ENCODE measurements at places on chromosomes 12 and 14.

DNA sequence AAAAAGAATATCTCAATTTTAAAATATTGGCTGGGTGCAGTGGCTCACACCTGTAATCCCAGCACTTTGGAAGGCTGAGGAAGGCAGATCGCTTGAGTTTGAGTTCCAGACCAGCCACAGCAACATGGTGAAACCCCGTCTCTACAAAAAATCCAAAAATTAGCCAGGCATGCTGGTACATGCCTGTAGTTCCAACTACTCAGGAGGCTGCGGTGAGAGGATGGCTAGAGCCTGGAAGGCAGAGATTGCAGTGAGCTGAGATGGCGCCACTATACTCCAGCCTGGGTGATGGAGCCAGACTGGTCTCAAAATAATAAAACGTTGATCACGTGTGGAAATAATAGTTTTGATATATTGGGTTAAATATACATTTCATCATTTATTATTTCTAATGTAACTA is 5.7 kb downstream of the MTRFR start:
- DNase-seq = no peak
- peaks cover 49% of the 10 kb centered on the region for H3K36me3 ChIP-seq
- H3K4me3 ChIP-seq = no peak overlapping the region

- H3K4me3 ChIP-seq = peak within 1 kb of the TSS; percentile 98
- H3K27ac ChIP-seq = peak within 1 kb of the TSS; percentile 99
- no peaks in the 10 kb centered on the region for H3K27me3 ChIP-seq
- peak; percentile 98 for DNase-seq
- peaks cover 52% of the 10 kb centered on the region for H3K4me1 ChIP-seq
Measured at GRCh38 chr12:12813120-12814101, at the start of gene DDX47. Gene DDX47, plus strand, starts transcription at chr12:12813346. Its CDS starts 22 bp downstream, at chr12:12813368.

GRCh38 chr14:28745176-28745575 is 21.4 kb upstream of the FOXG1 start:
- no peak overlapping the region for H3K4me3 ChIP-seq
- DNase-seq = no peak
- H3K27ac ChIP-seq = no peak overlapping the region
- H3K36me3 ChIP-seq = no peaks in the 10 kb centered on the region
- H3K27me3 ChIP-seq = no peaks in the 10 kb centered on the region
- H3K4me1 ChIP-seq = no peaks in the 10 kb centered on the region

- H3K36me3 ChIP-seq = no peaks in the 10 kb centered on the region
- DNase-seq = no peak
- no peak overlapping the region for H3K27ac ChIP-seq
- peaks cover 23% of the 10 kb centered on the region for H3K27me3 ChIP-seq
Measured at GRCh38 chr14:92247341-92247740, 75.6 kb upstream of the SLC24A4 start.

DNA sequence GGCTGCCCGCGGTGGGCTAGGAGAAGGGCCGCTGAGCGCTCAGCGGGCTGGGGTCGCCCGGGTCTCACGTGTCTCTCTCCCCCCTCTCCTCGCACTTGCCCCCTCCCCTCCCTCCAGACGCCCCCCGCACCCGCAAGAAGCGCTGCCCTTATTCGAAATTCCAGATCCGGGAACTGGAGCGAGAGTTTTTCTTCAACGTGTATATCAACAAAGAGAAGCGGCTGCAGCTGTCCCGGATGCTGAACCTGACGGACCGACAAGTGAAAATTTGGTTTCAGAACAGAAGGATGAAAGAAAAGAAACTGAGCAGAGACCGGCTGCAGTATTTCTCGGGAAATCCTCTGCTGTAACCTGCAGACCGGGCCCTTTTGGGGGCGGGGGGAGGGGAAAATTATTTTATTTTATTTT is 314 bp upstream of the HOTAIR start:
- H3K4me1 ChIP-seq = peaks cover 15% of the 10 kb centered on the region
- H3K36me3 ChIP-seq = peaks cover 34% of the 10 kb centered on the region
- H3K4me3 ChIP-seq = peak overlapping the region; percentile 74
- no peak for DNase-seq

GRCh38 chr12:85369365-85370154 is 89.5 kb downstream of the ALX1 start:
- H3K36me3 ChIP-seq = no peaks in the 10 kb centered on the region
- DNase-seq = no peak
- no peaks in the 10 kb centered on the region for H3K27me3 ChIP-seq
- no peaks in the 10 kb centered on the region for H3K4me1 ChIP-seq
- H3K4me3 ChIP-seq = no peak overlapping the region
- no peak overlapping the region for H3K27ac ChIP-seq

DNA sequence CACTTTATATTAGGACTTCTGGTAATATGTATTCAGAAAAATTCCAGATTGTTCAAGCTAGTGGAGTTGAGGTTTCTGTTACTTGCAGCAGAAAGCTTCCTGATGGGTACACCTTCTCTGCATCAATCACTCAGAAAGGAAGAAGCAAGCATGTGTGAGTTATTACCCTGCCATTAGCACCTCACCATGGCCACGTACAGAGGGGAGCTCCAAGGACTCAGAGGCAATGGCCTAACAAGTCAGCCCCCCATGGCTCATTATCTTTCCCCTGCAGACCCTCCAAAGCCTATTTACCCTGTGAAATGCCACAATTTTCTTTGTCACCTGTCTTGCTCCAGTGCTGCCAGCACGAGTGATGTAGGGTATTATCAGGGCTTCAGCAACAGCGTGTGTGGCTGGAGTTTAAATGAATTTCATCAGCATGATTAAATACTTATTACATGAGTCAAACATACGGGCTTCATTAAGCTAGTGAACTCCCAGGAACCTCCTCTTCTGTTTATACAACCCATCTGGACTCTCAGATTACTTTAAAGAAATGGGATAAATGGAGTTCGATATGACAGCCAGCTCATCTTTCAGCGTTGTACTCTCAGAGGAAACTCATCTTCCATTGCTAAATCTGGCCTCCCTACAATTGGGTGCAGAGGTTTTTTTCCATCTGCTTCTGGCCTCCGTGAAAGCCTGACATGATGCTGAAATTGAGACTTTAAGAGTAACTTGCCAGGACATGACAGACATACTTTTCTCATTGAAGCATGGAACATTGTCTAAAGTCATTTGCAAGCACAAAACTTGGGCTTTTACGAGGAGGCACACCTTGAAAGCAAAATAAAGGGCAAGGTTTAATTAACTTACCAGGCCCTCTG is 135.9 kb downstream of the TMEM30B start:
- no peaks in the 10 kb centered on the region for H3K4me1 ChIP-seq
- H3K27me3 ChIP-seq = peaks cover 12% of the 10 kb centered on the region
- no peak overlapping the region for H3K27ac ChIP-seq
- H3K36me3 ChIP-seq = no peaks in the 10 kb centered on the region
- H3K4me3 ChIP-seq = no peak overlapping the region
- DNase-seq = no peak

- no peak for DNase-seq
- no peaks in the 10 kb centered on the region for H3K4me1 ChIP-seq
- no peak overlapping the region for H3K4me3 ChIP-seq
- H3K27me3 ChIP-seq = no peaks in the 10 kb centered on the region
- H3K27ac ChIP-seq = no peak overlapping the region
Measured at GRCh38 chr14:39680777-39681176, 248.5 kb upstream of the FBXO33 start.

GRCh38 chr14:88798156-88798555 is 5.4 kb upstream of the EML5 start:
- H3K27me3 ChIP-seq = peaks cover 33% of the 10 kb centered on the region
- no peak overlapping the region for H3K27ac ChIP-seq
- no peak overlapping the region for H3K4me3 ChIP-seq
- no peaks in the 10 kb centered on the region for H3K4me1 ChIP-seq
- DNase-seq = no peak

DNA sequence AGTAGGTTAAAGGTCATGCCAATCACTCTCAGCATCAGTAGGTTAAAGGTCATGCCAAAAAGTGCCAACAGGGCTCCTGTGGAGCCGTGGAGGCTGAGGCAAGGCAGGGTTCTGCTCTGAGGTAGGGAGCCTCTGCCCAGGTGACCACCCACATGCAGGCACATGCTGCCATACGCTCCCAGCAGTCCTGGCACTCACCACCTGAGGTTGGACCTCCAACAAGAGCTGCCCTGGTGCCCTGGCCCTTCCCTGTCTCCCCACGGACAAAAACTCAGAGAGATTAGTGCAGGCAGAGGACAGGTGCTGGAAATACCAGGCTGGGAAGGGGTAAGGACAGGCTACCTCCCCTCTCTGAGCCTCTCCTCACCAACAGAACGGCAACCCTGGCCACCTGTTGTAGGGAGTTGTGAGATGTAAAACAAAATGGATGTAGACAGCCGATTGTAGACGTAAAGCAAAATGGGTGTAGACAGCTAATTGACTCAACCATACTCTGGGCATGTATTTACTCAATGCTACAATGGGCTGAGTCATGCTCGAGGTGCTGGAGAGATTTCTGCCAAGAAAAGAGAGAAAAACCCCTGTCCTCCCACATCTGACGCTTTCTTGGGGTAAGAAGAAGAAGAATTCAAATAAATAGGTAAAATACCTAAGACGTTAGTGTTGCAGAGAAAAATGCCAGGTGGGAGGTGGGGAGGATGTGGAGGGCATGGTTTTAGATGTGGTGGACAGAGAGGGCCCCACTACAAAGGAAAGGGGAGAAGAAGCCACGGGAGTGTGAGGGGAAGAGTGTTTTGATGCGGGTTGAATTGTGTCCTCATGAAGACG is 32.4 kb downstream of the LTBP2 start:
- peaks cover 3% of the 10 kb centered on the region for H3K4me1 ChIP-seq
- no peak overlapping the region for H3K27ac ChIP-seq
- H3K27me3 ChIP-seq = peaks cover 42% of the 10 kb centered on the region

GRCh38 chr12:11965258-11965910 is 105.4 kb upstream of the BCL2L14 start:
- H3K27me3 ChIP-seq = peaks cover 12% of the 10 kb centered on the region
- no peak overlapping the region for H3K4me3 ChIP-seq
- no peaks in the 10 kb centered on the region for H3K36me3 ChIP-seq
- no peak overlapping the region for H3K27ac ChIP-seq
- no peaks in the 10 kb centered on the region for H3K4me1 ChIP-seq

- no peaks in the 10 kb centered on the region for H3K4me1 ChIP-seq
- no peaks in the 10 kb centered on the region for H3K36me3 ChIP-seq
- H3K27ac ChIP-seq = no peak overlapping the region
- no peak for DNase-seq
Measured at GRCh38 chr12:90305379-90305778, 596.7 kb upstream of the ATP2B1 start.

DNA sequence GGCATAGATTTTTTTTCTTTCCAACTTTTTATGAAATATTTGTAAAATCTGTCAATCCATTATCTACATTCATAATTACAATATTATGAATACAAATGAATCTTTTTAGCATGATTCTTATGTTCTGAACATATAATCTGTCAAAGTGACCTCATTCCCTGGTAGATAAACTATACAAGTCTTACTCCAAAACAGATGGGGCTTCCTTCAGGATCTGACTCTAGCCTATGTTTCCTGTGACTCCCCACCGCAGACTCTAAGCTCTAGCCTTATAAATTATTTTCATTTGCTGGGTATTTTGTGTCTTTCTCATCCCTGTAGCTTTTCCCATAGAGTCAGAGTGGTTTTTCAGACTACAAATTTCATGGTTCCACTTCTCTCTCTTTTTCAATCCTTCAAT is 202.1 kb upstream of the KITLG start:
- no peaks in the 10 kb centered on the region for H3K27me3 ChIP-seq
- no peak overlapping the region for H3K27ac ChIP-seq
- H3K4me1 ChIP-seq = no peaks in the 10 kb centered on the region
- no peak overlapping the region for H3K4me3 ChIP-seq

- no peaks in the 10 kb centered on the region for H3K4me1 ChIP-seq
- H3K27me3 ChIP-seq = peaks cover 76% of the 10 kb centered on the region
- H3K4me3 ChIP-seq = no peak overlapping the region
- no peak for DNase-seq
- H3K36me3 ChIP-seq = peaks cover 4% of the 10 kb centered on the region
Measured at GRCh38 chr12:130916241-130916911, 37.3 kb upstream of the ADGRD1 start.

GRCh38 chr12:103698752-103699560 is 111.9 kb downstream of the STAB2 start:
- peaks cover 50% of the 10 kb centered on the region for H3K27me3 ChIP-seq
- no peak overlapping the region for H3K27ac ChIP-seq
- no peaks in the 10 kb centered on the region for H3K4me1 ChIP-seq

- DNase-seq = no peak
- H3K4me3 ChIP-seq = no peak overlapping the region
- no peak overlapping the region for H3K27ac ChIP-seq
- no peaks in the 10 kb centered on the region for H3K36me3 ChIP-seq
Measured at GRCh38 chr14:97523936-97524335, 726.8 kb downstream of the VRK1 start.

DNA sequence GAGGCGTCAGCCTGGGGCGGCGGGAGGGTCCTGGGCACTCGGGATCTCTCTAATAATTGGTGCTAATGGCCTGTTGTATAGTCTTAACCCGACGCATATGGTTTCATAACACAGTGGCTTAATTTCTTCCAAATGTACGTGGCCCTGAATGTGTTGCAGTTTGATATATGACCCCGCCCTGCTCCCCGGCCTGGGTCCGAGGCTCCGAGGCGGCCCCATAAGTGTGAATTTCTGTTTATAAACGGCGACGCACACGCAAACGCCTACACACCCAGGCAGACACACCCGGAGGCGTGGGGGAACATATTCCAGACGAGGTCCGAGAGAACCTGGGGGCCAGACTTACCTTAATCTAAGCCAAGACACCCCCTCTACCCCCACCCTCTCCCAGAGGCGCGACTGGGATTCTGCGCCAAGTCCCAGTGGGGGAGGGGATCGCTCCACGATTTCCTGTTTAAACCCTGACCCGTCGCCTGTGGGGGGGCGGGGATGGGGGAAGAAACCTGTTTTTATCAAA is 9.7 kb upstream of the HOXC6 start:
- peaks cover 59% of the 10 kb centered on the region for H3K27me3 ChIP-seq
- H3K4me1 ChIP-seq = peaks cover 13% of the 10 kb centered on the region
- peak overlapping the region; percentile 87 for H3K4me3 ChIP-seq
- no peak for DNase-seq
- peak overlapping the region; percentile 77 for H3K27ac ChIP-seq

DNA sequence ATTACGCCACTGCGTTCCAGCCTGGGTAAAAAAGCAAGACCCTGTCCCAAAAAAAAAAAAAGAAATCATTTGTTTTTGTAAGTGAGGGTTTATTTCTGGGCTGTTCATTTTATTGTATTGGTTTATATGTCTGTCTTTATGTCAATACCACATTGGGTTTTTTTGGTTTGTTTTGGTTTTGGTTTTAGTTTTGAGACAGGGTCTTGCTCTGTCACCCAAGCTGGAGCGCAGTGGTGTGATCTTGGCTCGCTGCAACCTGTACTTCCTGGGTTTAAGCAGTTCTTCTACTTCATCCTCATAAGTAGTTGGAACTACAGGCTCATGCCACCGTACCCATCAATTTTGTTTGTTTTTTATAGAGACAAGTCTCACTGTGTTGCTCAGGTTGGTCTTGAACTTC is 25.0 kb downstream of the METAP2 start:
- no peaks in the 10 kb centered on the region for H3K27me3 ChIP-seq
- H3K27ac ChIP-seq = peak overlapping the region; percentile 89
- no peak overlapping the region for H3K4me3 ChIP-seq
- peaks cover 74% of the 10 kb centered on the region for H3K36me3 ChIP-seq
- DNase-seq = no peak
- peaks cover 11% of the 10 kb centered on the region for H3K4me1 ChIP-seq

Measured in effector memory CD8-positive, alpha-beta T cell (primary cell).